Naive thymus-derived CD4-positive, alpha-beta T cell (primary cell): ENCODE measurements at places on chromosomes 2 and 18. TPM values are rescaled to one million over a fixed set of nuclear protein-coding genes. Genes with fewer than 3 reads are reported as not detected.

The MTCL1 gene
- total RNA-seq, result 0.81 TPM

- DNase-seq, result no peak
Observed at GRCh38 chr2:99377879-99378278, 40.7 kb downstream of the EIF5B start.

GRCh38 chr2:41595240-41595639 is 452.6 kb upstream of the PKDCC start:
- no peak for DNase-seq

The VAMP5 gene
- total RNA-seq, result 37.0 TPM

The POTEC gene
- not detected in 2 replicates for total RNA-seq

GRCh38 chr2:47638430-47638829 is 144.5 kb upstream of the MSH6 start:
- no peak for DNase-seq

DNA sequence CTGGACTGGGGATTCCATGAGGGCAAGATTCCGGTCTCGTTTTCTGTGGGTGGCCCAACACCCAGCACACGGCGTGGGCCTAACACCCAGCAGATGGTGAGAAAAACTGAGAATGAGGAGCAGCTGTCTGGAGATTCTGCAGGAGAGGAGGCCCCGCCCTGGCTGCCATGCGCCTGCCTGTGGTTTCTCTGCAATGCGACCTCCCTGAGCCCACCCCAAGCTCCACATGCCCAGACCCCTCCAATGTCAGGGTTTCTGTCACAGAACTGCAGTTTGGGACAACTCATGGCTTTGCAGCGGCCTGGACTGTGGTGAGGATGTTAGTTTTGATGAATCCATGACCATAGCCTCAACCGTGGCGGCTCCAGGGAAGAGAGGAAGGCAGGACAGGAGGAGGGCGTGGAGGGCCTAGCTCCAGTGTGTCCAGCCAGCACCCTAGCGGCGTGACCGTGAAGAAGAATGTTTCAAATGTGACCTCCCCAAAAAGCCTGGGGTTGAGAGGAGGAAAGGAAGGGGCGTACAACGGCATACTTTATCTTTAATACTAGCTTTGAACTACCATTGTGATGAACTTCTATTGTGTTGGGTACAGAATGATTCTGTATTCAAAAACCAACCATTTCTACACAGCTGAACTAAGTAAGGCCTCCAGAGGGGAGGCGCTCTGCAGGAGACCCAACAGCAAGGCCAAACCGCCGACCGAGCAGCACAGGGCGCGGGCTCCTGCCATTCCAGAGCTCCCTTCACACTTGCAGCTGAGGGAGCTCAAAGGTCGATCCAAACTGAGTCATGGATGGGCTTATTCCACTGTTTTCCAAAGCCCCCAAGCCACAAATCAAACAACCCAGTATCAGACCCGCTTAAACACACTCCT is 3.4 kb downstream of the PXDN start:
- DNase-seq, result no peak

GRCh38 chr2:206481056-206481455 is 37.7 kb downstream of the ADAM23 start:
- no peak for DNase-seq

The SNORC gene
- total RNA-seq, result 1.4 and 1.6 TPM in 2 replicates

DNA sequence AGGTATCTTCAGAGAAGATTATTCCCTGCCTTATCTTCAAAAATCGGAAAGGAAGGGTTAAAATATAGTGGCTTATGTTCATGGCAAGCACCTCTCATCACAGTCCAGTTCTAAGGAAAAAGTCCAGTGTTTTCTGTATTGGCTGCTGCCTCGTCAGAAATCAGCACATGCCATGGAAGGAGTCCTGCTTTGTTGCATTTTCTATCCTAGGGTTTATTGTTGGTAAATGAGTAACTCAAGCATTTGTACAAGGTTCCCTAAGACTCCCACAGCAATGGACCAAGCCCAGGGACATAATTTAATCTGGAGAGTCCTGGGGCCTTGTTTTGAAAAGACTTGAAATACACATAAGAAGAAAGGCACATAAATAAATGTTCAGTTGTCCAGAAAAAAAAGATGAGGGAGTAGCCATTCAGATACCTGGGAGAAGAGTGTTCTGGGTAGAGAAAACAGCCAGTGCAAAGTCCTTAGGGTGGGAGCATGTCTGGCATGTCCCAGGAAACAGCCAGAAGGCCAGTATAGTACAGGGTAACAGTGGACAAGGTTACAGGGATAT is 26.4 kb downstream of the NBEAL1 start:
- DNase-seq, result no peak

DNA sequence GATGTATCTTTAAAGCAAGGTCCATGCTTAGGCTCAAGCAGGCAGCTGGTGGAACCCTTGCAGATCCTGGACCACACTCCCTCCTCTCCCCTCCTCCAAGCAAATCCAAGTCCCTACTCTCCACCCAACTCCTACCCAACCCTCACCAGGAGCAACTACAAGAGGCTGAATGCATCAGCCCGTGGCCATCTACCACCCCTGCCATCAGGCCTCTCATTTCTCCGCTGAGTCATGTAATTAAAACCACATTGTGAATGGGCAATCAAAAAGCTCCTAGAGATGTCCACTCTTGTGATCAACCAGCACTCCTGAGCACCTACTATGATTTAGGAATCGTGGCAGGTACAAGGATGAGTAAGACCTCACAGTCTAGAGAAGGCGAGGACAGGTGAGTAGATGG is 142.2 kb upstream of the CAPN13 start:
- no peak for DNase-seq

The GALNT5 gene
- total RNA-seq, result not detected

The ALPI gene
- total RNA-seq, result not detected

- no peak for DNase-seq
Observed at GRCh38 chr2:100195942-100196341, 53.6 kb upstream of the AFF3 start.

GRCh38 chr2:176658708-176659107 is 389.5 kb downstream of the MTX2 start:
- DNase-seq, result no peak

DNA sequence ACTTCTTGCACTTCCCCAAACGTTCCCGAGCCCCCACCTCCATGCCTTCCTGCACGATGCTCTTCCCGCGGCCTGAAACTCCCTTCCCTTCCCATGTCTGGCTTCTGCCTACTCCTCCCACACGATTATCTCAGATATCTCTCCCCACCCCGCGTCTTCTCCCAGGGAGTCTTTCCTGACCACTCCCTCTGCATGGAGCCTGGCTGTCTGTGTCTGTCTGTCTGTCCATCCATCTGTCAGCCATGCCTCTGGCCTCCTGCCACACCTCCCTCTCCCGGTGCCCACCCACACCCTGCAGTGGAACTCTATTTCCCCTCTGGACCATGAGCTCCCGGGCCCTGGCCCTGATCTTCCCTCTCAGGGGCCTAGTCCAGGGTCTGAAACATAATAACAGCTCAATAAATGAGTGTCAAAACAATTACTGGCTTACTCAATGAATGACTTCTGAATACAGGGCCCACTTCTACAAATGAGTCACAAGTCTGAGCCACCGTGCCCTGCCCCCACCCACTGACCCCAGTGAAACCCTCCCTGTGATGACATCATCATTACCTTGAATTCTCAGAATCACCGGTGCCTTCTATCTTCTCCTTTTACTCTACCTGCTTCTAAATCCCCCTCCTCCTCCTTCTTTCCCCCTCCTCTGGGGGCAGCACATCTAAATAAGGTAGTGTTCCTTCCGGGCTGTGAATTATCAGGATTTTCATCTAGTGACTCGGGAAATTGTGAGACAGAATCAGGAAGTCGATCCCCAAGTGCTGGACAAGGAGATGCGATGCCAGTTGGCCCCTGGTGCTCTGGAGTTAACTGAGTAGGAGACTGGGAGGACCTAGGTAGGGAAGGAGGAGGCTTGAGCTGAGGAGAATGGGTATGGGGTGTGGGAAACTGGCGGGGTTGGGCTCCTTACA is 46.1 kb upstream of the PLB1 start:
- DNase-seq, result no peak

DNA sequence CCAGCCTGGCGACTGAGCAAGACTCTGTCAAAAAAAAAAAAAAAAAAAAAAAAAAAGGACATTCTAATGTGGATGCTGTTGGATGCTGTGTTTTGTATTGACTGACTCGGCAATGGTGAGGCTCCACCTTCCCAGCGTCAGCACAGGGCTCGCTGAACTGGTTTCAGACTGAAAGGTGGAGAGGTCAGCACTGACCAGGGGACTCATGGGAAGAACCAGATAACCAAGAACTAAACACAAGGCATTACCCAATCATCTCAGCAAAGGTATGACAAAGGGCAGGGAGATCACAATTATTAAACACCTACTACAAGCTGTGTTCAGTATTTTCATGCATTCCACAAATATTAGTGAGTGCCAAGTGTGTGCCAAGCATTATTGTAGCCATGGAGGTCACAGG is 103.2 kb downstream of the LRATD1 start:
- no peak for DNase-seq

DNA sequence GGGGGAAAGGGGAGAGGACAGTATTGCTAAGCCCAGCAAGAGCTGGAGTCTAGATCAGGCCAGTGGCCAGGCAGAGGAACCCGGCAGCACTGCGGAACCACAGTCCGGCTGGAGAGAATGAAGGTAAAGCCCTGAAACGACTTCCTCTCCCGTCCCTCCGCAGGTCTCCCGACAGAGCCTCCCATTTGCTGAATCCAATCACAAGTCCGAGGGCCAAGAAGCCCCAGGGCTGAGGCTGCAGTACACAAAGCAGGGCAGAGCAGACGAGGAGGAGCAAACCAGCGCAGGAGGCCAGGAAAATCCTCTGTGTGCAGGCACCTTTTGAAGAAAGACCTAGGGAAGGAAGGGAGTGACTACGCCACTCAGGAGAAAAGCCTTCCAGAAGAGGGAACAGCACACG is 104.4 kb downstream of the OSBPL1A start:
- no peak for DNase-seq

DNA sequence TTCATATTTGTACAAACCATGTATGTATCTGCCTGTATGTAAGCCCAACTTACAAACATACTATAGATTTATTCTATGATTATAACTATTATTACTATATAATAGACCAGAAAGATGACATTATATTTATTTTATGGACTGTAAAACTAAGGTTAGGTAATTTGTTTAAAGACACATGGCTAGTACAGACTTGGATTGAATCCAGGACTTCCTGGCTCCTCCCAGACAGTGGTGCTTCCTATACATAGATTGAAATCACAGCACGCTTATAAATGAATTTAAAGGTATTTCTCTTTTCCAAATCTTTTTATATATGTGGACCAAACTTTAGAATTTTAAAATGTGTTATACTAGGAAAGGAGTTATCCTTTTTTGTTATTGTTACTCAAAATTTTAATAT is 151.6 kb upstream of the MYO3B start:
- no peak for DNase-seq

The SERPINB13 gene
- not detected for total RNA-seq

The LDAH gene
- 25.2 TPM for total RNA-seq

The TMEM163 gene
- total RNA-seq, result 0.21 TPM

DNA sequence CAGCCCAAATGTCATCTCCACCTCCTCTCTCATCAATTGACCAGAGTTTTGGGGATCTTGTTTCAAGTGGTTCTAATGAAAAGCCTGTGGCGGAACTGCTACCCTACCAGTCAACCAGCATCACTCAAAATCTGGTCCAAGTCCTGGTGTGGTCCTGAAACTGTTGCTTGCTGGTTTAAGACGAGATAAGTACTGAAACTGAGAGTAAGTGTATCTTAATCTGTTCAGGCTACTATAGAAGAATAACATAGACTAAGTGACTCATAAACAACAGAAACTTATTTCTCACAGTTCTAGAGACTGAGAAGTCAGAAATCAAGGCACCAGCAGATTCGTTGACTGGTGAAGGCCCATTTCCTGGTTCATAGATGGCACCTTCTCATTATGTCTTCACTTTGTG is 879 bp upstream of the GALNT5 start:
- no peak for DNase-seq

- DNase-seq, result no peak
Observed at GRCh38 chr2:162298669-162299335, 19.7 kb downstream of the IFIH1 start.

The HOXD13 gene
- not detected for total RNA-seq

DNA sequence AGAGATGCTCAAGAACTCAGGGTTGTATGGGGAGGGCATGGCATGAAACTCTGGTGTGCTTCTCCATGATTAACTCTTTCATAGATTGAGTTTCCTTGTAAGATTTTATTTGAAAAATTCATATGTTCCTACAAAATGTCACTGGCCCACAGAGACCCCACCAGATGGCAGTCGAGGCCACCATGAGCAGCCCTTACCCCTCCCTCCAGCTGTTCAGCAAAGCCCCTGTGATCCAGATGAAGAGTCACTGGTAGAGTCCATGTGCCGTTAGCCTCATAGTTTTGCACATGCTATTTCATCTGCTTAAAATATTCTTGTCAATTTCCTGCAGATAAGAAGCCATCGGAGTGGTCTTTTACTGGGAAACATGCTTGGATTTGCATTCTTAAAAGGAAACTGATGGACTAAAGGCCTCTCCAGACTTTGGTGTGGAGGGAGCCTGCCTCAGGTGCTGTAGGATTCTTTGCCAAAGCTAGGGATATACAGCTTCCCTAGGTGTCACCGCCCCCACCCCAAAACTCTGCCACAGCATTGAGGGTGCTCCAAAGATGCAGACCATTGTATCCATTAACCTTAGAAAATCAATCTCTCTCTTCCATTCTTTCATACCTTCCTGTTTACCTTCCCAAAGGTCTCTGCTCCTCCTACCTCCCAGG is 18.8 kb downstream of the ZNF385B start:
- DNase-seq, result no peak

DNA sequence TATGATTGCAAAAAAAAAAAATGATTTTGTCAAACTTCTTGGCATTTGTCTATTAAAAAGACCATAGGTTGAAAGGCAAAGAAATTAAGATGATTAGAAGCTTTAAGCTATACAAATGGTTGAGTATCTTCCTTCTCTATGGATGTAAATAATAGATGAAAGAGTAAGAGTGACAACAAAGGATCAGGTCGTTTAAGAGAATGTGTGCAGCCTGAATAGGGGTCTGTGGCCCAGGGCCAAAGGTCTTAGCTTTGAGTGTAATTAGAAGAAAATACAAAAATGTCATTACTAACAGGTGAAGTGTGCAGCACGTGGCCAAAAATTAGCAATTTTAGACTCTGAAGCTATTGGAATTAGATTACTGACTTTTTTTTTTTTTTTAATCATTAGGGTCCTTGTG is 122.4 kb downstream of the GREB1L start:
- no peak for DNase-seq

The TSPYL6 gene
- total RNA-seq, result not detected

The SP140L gene
- total RNA-seq, result 89.5 TPM

DNA sequence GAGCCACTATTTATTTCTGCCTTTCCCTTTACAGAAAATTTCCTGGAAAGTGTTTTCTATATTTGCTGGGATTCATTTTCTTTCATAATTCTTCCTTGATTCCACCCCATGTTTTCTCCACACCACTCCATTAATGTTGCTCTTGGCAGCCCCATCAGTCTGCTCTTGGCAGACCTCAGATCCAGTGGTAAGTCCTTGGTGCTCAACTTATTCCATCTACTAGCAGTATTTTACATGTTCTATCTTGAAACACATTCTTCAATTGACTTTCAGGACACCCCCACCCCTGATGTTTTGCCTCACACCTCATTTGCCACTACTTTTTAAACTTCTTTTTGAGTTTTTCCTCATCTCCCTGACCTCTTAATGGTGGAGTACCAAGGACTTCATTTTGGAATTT is 65.0 kb downstream of the HNMT start:
- DNase-seq, result no peak
